T1000 (cell line): ENCODE measurements at places on chromosomes 1 and 21.

DNA sequence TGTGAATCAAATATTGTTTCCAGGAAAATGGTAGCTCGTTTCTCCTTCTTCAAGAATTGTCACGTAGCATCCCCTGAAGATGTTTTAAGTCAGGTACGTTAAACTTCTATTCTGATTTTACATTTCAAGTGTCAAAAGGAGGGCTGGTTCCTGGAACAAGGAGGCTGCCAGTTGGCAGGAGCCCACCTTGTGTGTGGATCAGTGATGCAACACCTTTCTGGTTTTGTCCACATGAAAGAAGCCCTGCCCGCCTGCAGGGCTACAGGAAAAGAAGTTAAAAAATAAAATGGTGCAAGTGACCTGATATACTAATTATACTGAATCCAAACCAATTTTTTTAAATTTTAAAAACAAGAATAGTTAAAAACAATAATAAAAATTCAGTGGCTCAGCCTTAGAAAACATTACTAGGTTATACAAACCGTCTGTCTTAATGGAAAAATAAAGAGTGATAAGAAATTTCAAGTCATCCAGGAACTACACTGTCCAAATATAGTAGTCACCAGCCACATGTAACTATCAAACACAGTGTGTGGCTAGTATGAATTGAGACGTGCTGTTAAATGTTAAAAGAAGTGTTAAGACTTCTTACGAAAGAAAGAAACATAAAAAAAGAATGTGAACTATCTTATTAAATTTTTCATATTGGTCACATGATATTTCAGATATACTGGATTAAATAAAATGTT, 123.1 kb downstream of the APP start:
- no peak for DNase-seq

DNA sequence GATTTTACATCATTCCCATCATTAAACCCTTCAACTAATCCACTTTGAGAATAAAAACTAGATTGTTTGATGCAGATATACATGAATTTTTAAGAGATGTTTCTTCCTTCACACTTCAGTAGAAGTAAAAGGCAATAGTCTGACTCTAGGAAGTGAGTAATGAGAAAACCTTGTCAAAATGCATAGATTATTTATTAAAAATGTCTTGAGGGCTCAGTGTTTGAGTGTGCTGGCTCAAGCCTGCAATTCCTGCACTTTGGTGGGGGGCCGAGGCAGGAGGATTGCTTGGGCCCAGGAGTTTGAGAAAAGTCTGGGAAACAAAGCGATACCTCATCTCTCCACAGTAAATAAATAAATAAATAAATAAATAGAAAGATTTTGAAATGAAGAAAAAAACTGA, 177.1 kb downstream of the NEGR1 start:
- no peak for DNase-seq

DNA sequence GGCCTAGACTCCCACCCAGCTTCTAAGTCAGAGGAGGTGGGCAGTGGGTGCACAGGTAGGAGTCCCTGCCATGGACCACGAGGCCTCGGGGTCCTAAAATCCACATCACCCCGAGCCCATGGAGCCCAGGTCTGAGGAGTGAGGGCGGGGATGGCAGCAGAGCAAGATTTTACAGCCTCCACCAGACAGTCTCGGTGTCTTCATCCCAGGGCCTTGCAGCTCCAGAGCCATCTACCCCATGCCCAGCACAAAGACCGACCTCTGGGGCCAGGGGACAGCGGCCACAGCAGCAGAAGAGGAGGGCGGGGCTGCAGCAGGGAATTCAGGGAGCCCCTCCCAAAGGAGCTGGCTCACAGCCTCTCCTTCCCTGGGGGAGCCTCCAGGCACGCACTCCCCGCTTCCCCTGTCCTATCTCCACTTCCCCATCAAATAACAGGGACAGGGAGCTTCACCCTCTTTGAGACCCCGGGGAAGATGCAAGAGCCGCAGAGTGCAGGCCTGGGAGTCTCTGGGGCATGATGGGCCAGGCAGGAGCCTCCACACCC, 14.6 kb downstream of the CHD5 start:
- DNase-seq = no peak

- no peak for DNase-seq
Observed at GRCh38 chr1:24957016-24957807, 27.1 kb upstream of the RUNX3 start.

- DNase-seq = peak; percentile 18
Observed at GRCh38 chr1:193614817-193615216, 428.4 kb upstream of the B3GALT2 start.

DNA sequence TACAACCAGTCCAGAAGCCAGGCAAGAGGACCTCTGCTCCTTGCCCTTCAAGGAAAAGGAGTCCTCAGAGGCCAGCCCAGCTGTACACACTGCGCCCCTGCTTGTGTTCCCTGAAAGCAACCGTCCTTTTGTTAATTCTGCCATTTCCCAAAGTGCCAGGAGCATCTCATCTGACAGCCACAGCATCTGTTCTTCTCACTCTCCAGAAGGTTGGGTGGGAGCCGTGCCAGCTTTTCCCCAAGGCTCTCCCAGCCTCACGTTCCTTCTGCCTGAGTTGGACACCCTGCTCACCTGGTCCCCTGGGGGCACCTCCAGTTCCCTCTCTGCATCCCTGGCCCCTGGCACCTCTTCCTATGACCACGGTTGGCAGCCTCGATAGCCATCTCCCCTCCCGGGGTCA, 10.5 kb upstream of the CNTN2 start:
- no peak for DNase-seq

DNA sequence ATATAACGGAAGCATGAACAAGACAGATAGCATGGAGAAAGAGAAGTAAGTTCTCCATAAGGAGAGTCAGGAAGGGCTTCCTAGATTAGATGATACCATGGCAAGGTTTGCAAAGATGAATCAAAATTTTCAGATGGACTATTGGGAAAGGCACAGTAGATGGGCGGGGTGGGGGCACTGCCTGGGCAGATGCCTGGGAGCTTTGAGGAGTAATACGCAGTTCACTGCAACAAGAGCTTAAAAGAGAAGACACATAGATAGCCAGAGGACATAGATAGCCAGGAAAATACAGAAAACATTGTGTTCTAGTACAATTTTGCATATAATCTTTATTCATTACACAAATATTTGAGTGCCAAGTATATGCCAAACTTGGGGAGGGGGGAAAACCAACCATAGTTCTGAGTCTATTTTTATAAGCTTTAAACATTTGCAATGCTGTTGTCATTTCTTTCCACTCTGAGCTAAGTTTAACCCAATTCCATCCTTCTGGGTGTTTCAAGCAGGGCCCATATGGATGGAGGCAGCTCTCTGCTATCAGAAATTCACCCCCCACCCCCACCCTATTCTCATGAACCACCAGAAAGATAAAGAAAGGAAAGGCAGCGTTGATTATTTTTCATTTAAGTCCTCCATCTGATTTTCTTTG, 120.6 kb downstream of the NUF2 start:
- no peak for DNase-seq

- no peak for DNase-seq
Observed at GRCh38 chr21:43921979-43922945, 57.2 kb downstream of the AGPAT3 start.

- DNase-seq = no peak
Observed at GRCh38 chr1:3028531-3029282, 7.4 kb downstream of the ACTRT2 start.
